ENCODE measurements at places on chromosomes 4 and X. TPM values are rescaled to one million over a fixed set of nuclear protein-coding genes. Genes with fewer than 3 reads are reported as not detected.

DNA sequence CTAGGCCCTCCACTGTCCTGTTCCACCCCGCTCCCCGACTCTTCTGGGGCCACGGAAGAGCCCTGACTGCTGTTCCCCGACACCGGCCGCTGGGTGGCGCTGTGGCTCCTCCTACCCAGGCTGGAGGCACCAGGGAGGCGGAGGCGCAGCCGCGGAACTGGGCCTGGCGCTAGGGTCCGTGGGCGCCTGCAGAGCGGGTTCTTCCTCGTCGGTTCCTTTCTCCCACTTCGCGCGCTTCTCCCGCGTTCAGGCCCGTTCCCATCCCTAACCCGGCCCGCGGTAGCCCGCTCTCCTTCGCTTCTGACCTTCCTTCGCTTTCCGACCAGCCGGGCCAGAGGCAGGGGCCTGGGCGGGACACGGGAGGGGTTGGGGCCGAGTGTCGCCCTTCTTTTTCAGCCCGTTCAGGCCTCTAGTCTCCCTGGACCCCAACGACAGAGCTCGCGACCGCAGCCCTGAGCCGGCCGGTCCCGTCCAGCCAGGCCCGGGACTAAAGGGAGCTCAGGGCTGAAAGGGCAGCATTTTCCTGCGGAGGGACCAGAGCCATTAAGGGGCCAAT, 34.3 kb downstream of the NALF2 start:
- H3K27me3 ChIP-seq, result no peaks in the 10 kb centered on the region
- no peaks in the 10 kb centered on the region for H3K36me3 ChIP-seq
- no peaks in the 10 kb centered on the region for H3K4me1 ChIP-seq
- peak overlapping the region; percentile 79 for H3K4me3 ChIP-seq
- DNase-seq, result peak; percentile 83

GRCh38 chrX:68826113-68826980, 2.5 kb upstream of the EFNB1 start:
- H3K4me1 ChIP-seq, result peaks cover 21% of the 10 kb centered on the region
- no peaks in the 10 kb centered on the region for H3K36me3 ChIP-seq
- no peak overlapping the region for H3K27ac ChIP-seq
- H3K4me3 ChIP-seq, result no peak overlapping the region

The HGFAC gene
- 1.2 TPM for total RNA-seq

The HTN3 gene
- total RNA-seq, result not detected

The PABPC1L2A gene
- not detected for total RNA-seq

The SLC38A5 gene
- 1.8 TPM for total RNA-seq

DNA sequence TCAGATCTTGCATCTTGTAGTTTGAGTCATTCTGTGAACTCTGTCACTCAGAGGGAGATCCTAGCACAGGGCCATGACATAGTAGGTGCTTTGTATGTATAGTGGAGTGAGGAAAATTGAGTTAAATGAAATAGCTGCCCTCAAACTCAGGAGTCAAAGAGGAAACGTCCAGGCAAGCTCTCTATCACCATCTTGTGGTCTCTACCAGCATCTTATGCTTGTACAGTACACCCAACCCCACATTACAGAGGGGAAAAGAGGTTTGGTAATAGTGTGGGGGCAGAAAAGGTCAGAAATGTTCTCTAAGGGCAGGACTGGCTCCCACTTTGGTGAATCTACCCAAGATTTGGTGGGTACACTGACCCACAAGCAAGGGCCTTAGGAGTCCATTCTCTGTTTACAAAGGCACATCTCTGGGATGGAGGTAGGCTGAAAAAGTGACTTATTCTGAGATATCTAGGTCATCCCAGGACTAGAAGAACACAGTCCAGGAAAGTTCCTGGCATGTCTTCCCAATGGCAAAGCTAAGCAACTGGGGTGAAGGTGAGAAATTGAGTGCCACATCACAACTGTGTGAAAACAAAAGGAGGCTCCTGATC, 131.8 kb downstream of the OR13H1 start:
- H3K27me3 ChIP-seq, result peaks cover 4% of the 10 kb centered on the region
- no peak for DNase-seq
- no peaks in the 10 kb centered on the region for H3K36me3 ChIP-seq
- H3K27ac ChIP-seq, result no peak overlapping the region
- H3K4me3 ChIP-seq, result no peak overlapping the region

- no peaks in the 10 kb centered on the region for H3K36me3 ChIP-seq
- H3K27ac ChIP-seq, result no peak overlapping the region
- no peaks in the 10 kb centered on the region for H3K4me1 ChIP-seq
- H3K4me3 ChIP-seq, result no peak overlapping the region
- no peak for DNase-seq
- H3K27me3 ChIP-seq, result no peaks in the 10 kb centered on the region
Observed at GRCh38 chrX:67724359-67725110, 180.7 kb downstream of the AR start.

DNA sequence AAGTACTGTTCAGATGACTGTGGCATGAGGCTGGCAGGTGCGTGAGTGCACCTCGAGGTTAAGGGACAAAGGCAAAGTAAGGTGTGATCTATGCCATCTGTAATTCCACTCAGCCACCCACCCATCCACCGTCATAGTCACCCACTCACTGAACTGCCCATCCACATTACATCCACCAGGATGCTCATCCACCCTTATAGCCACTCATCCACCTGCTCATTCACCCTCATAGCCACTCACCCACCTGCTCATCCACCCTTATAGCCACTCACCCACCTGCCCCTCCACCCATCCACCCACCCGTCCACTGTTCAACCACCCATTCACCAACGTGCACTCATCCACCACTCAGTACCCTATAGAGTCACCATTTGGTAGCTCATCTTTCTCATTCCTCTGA, 64.1 kb upstream of the UXT start:
- H3K4me3 ChIP-seq, result no peak overlapping the region
- H3K4me1 ChIP-seq, result no peaks in the 10 kb centered on the region
- no peaks in the 10 kb centered on the region for H3K27me3 ChIP-seq
- H3K27ac ChIP-seq, result no peak overlapping the region

The FRAS1 gene
- 33.1 TPM for total RNA-seq

DNA sequence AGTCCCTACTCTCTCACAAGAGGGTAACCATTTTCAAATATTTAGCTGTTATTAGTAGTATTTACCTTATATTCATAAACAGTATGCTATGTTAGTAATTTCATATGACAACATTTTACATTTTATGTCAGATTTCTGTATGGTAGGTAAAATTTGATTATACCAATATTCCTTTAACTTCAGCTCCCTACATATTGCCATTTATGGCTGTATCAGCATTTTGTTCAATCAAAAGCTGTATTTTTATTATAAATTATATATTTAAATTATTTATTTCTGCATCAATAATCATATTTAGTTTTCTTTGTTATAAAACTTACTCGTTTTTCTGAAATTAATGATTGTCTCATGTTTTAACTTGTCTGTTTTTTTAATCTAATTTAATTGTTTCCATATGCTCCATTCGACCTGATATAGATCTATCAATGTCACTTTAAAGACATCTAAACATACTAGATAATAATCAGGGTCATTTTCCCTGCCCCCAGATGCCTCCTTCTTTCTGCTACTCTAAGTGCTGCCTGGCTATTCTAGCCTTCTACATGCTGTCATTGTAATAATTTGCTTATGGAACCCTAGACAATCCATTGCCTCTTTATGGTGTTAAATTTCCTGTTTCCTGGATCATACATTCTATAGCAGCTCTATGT, 1976.7 kb upstream of the ADGRL3 start:
- DNase-seq, result no peak
- no peak overlapping the region for H3K27ac ChIP-seq
- no peaks in the 10 kb centered on the region for H3K36me3 ChIP-seq

The HSD17B13 gene
- total RNA-seq, result 0.12 TPM

The NAT8L gene
- 14.9 TPM for total RNA-seq

The DDX53 gene
- total RNA-seq, result not detected

- H3K27ac ChIP-seq, result no peak overlapping the region
- H3K4me1 ChIP-seq, result peaks cover 13% of the 10 kb centered on the region
- no peaks in the 10 kb centered on the region for H3K27me3 ChIP-seq
- no peak for DNase-seq
- H3K36me3 ChIP-seq, result peaks cover 64% of the 10 kb centered on the region
Observed at GRCh38 chrX:7065473-7065872, 82.0 kb upstream of the STS start.

DNA sequence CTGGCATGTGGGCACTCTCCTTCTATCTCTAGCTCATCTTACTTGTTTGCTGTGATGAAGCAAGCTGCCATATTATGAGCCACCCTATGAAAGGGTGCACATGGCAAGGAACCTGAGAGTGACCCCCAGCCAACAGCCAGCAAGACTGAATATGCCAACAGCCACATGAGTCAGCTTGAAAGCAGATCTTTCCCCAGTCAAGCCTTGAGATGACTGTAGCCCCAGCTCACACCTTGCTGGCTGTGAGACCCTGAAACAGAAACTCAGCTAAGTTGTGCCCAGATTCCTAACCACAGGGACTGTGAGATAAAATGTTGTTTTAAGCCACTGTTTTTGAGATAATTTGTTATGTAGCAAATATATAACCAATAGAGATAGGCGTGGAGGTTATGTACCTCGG, 36.2 kb downstream of the KDM5C start:
- no peaks in the 10 kb centered on the region for H3K4me1 ChIP-seq
- H3K27me3 ChIP-seq, result no peaks in the 10 kb centered on the region
- no peak overlapping the region for H3K4me3 ChIP-seq
- H3K27ac ChIP-seq, result no peak overlapping the region
- DNase-seq, result no peak

The KLKB1 gene
- 0.24 TPM for total RNA-seq

The FGF13 gene
- 13.4 TPM for total RNA-seq

The PDK3 gene
- 30.4 TPM for total RNA-seq

The GAGE13 gene
- total RNA-seq, result not detected

The ASB9 gene
- total RNA-seq, result 2.0 TPM

The VCX2 gene
- not detected for total RNA-seq

The MAGEA4 gene
- total RNA-seq, result not detected

- H3K36me3 ChIP-seq, result no peaks in the 10 kb centered on the region
- no peak overlapping the region for H3K4me3 ChIP-seq
- no peaks in the 10 kb centered on the region for H3K4me1 ChIP-seq
Observed at GRCh38 chrX:120380699-120381098, 18.8 kb downstream of the ATP1B4 start.

GRCh38 chr4:186851291-186852072, 127.8 kb upstream of the FAT1 start:
- H3K4me1 ChIP-seq, result peaks cover 3% of the 10 kb centered on the region
- H3K36me3 ChIP-seq, result no peaks in the 10 kb centered on the region
- no peak overlapping the region for H3K27ac ChIP-seq
- no peak for DNase-seq

The ZFP42 gene
- total RNA-seq, result 12.0 TPM

The CTAG2 gene
- not detected for total RNA-seq

The USP9X gene
- 74.4 TPM for total RNA-seq
